ENCODE measurements at places on chromosomes 6 and 20.

- DNase-seq: no peak
Observed at GRCh38 chr6:18261877-18262276, 2.5 kb downstream of the DEK start.

- DNase-seq: no peak
Observed at GRCh38 chr20:63597651-63598478, 23.8 kb upstream of the HELZ2 start.

- no peak for DNase-seq
Observed at GRCh38 chr6:161138543-161139303, 135.1 kb downstream of the AGPAT4 start.

GRCh38 chr6:43983632-43984031 lies 143.6 kb downstream of the MRPL14 start:
- DNase-seq: no peak

- DNase-seq: no peak
Observed at GRCh38 chr6:150625927-150626326, 26.2 kb downstream of the PLEKHG1 start.

DNA sequence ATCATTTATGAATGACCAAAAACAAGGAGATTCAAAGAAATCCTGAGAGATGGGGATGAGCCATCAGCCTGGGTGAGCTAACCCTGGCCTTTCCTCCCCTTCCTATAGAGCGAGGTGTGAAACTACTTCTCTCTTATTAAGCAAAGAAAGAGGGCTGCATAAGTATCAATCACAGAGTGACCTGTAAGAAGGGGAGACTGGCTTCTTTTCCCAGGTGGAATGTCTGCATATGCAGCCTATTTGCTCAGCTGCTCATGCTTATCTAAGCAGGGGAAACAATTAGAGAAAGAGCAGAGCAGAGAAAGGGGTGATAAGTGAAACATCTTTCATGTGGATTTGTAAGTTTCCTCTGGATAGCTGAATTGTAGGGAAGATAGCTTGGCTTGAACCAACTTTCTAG lies 160.0 kb downstream of the PKHD1 start:
- no peak for DNase-seq

DNA sequence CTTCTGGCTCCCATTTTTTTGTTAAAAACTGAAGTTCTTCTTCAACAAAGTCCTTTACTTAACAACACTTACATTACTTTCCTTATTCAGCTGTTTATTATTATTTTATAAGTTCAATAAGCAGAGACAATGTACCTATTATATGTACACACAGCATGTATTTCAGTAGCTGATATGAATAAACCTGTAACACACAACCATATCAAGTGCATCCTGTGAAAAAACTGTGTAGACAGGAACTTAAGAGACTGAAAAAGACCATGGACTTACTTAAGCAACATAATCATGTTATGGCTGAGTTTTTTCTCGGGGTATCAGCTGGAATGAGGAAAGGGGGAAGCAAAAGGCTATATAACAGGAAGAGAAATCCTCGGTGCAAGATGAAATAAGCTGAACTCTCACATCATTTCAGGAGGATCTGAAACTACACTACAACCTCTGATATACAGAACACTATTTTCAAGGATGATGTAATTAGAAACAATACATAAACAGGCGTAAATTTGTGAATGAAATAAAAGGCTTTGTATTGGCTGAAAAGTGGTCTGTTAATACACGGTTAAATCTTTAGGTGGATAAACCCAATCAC lies 70.9 kb downstream of the REV3L start:
- no peak for DNase-seq

DNA sequence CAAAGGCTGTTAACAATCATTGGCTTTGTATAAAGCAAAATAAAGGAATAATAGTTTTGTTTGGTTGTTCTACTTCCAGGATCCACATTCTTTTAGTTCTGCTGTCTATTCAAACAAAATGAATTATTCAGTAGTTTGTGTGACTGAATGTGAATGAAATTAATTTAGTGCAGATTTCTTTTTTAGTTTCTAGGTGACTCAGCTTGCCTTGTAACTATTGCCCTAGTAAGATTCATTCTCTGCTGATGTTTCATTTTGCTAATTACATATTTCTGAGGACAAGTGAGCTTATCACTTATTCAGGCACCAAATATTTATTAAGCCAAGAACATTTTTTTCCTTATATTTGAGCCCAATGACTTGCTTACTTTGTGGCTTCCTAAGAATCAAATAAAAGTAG lies 46.5 kb upstream of the RIPOR2 start:
- DNase-seq: no peak

DNA sequence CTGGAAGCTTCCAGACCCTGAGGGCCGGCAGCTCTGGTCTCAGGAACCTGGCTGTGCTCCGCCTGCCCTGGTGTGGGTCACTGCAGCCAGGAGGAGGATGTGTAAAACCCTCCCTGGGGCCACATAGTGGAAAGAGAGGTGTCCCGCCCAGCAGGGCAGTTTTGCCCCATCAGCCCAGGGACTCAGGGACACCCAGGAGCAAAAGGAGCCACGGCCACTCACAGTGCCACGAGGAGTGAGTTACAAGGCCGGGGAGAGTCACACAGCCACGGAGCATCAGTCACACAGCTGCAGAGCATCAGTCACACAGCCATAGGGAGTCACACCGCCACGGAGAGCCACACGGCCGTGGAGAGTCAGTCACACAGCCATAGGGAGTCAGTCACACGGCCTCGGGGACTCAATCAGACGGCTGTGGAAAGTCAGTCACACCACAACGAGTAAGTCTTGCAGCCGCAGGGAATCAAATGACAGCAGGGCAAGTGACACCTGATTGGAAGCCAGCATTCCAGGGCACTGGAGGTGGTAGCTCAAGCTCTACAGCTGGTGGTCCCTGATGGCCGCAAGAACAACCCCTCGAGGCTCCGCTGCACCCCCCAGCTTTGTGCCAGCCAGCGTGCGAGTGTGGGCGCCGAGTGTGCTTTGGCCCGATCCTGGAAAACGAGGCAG lies 60.9 kb downstream of the DLL1 start:
- no peak for DNase-seq

GRCh38 chr6:43395776-43396175 lies 26.3 kb upstream of the ZNF318 start:
- DNase-seq: no peak

DNA sequence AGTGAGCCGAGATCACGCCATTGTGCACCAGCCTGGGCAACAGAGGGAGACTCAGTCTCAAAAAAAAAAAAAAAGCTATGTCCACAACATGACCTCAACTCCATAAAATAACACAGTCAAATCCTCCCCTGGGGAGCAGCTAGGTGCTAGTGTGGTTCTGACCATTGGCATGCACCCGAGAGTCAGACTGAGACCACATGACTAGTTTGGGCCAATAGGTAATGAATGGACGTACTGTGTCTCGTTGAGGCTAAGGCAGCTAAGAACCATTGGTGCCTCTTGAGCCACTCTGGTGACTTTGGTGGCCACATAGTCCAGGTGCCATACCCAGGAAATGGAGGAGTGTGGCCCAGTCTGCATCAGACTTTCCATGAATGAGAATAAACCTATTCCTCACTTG lies 40.3 kb downstream of the ATP9A start:
- DNase-seq: no peak

- no peak for DNase-seq
Observed at GRCh38 chr20:24998631-24999445, 6.3 kb upstream of the APMAP start.

GRCh38 chr20:52204136-52204535 lies 12.6 kb upstream of the ZFP64 start:
- DNase-seq: no peak

DNA sequence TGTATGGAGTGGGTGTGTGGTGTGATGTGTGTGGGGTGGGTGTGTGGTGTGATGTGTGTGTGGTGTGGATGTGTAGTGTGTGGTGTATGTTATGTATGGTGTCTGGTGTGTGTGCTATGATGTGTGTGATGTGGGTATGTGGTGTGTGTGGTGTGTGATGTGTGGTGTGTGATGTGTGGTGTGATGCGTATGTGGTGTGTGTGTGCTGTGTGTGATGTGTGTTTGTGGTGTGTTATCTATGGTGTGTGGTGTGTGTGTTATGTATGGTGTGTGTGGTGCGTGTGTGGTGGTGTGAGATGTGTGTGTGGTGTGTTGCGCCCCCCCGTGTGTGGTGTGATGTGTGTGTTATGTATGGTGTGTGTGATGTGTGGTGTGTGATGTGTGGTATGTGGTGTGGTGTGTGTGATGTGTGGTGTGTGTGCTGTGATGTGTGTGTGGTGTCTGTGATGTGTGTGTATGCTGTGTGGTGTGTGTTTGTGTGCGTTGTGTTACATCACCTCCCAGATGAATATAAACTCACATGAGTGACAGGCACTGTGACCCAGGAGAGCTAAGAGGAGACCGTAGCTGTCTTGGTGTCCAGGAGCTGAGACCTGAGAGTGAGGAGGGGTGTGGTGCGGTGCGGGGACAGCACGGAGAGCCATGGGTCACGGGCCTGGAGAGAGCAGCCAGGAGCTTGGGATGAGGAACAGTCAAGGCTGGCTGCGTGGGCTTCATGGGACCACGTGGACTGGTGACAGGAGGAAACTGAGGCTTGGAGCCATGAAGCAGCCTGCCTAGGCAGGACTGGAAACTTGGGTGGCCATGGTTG lies 8.8 kb downstream of the DLGAP4 start:
- DNase-seq: no peak

DNA sequence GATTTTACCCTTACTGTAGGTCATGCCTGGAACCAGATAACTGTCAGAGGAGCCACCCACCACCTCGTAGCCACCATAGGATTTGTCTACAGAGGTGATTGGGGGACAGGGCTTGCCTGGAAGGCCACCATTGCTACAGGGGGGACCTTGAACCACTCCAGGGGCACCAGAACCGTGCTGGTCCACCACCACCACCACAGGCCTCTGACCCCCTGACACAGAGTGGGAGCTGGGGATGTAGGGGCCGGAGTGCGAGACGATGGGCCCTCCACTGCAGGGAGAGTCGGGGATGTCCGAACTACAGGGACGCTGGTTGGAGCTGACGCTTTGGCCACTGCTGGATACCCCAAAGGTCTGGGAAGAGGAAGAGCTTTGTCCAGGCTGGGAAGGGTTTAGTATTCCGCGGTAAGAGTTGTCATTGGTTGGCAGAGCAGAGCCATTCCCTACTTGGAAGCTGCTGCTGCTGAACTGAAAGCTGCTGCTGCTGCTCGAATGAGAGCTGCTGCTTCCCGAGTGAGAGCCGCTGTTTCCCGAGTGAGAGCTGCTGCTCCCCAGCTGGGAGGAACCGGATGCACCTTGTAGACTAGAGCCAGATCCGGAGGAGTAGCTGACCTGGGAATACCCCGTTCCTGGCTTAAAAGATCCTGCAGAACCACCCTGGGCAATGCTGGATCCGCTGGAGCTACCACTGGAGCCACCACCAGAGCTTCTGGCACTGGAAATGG lies 2.2 kb downstream of the PSORS1C1 start:
- no peak for DNase-seq

DNA sequence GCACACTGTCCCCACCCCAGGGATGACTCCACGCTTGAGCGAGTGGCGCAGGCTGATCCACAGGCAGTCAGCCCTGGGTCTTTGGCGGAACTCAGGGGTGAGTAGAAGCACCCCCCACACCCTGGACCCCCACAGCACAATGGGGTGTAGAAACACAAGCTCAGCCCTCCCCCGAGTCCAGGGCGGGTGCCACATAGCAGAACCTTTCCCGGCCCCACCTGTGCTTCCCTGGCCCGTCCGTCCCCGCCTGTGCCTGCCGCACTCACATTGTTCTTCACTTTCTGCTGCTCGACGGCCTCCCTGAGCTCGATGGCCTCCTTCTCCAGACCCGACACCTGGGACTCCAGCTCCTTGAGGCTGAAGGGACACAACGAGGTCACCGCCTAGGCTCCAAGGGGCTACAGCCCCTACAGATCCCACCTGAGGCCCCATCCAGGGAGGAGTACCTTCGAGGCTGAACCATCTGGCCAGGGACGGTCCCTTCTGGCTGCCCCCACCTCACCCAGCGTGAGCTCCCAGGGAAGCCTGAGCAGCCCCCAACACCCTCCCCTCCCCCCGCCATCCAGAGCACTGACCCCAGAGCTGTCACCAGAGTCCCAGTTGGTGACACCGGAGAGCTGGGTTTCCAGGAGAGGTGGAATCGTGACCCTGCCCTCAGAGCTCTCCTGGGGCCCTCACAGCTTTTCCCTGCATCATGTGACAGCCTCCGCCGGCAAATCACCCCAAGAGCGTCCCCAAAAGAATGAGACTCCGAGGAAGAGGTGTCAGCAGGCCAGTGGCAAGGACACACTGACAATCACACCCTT lies 55.6 kb downstream of the DSTN start:
- DNase-seq: no peak

DNA sequence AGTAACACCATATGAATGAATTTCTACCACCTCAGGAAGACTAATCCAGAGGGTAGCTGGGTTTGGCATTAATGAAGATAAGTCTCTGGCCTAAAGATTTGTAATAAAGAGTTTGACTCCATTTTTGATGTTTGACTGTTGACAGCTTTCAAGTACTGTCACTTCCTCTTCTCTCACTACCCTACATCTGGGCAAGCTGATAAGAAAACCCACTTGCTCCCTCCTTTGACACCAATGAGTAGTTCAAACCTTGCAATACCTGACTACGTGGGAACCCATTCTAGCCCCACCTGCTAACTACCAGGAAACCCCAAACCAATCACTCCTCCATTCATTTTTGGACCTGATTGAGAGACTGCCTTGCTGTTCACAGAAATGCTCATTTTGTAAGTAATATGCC lies 621.5 kb downstream of the TENT5A start:
- no peak for DNase-seq

- no peak for DNase-seq
Observed at GRCh38 chr6:64266351-64266821, 630.8 kb downstream of the PHF3 start.

DNA sequence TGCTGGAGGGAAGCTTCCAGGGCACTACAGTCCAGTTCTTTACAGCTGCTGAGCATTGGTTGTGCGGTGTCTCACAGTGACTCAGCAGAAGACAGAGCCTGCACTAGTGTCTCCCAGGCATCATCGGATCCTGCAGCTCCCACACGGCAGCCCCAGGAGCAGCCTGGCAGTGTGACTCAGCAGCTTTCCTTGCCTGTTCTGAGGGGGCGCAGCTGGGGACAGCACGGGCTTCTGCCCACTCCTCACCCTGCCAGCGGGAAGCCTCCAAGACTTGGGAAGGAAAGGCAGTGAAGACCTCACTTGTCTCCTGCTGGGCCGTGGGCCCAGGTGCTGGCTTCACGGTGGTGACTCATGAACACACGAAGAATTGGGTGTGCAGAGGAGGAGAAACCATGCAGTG lies 165.4 kb downstream of the SYNDIG1 start:
- no peak for DNase-seq

GRCh38 chr6:148348335-148348734 lies 5.7 kb downstream of the SASH1 start:
- no peak for DNase-seq

DNA sequence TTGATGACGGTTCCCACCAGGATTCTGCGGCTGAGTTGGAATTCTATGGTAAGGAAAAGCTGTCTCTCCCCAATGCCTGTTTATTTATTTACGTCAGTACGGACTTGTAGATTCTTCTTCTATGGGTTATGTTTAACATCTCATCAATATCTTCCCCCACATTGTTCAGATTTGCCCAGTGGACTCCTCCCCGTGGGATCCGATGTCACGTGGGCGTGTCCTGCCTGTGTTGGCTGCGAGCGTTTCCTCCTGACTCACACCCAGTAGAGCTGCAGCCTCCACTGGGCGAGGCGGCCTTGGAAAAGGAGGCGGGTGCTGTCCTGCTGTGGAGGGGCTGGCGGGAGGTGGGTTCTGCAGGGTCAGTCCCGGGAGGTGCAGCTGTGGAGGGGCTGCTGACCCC lies 46.8 kb upstream of the SLCO4A1 start:
- no peak for DNase-seq

- no peak for DNase-seq
Observed at GRCh38 chr20:53664121-53664520, 70.5 kb upstream of the ZNF217 start.

- no peak for DNase-seq
Observed at GRCh38 chr6:25053875-25054371, 118.2 kb upstream of the RIPOR2 start.

GRCh38 chr6:163346497-163346961 lies 68.0 kb upstream of the QKI start:
- DNase-seq: no peak
